ENCODE measurements at places on chromosomes 11 and 22.
A peak's percentile ranks its signal among the peaks of the same experiment; 100 is the strongest.

DNA sequence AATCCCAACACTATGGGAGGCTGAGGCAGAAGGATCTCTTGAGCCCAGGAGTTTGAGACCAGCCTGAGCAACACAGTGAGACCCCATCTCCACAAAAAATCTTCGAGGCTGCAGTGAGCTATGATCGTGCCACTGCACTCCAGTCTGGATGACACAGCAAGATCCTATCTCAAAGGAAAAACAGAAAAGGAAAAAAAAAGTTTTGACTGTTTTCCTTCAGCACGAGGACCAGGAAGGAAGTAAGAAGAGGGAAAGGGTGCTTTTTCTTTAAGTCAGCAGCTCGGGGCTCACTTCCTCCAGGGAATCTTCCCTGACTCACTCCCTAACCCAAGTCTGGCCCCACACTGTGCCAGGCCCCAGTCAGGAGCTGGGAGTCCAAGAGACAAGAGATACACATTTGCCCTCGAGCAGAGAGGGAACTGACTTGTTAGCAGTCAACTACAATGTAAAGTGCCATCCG is 14.2 kb downstream of the ARRB1 start:
- no peak for DNase-seq

- no peak for DNase-seq
Measured at GRCh38 chr11:56750190-56750589, 1.7 kb upstream of the OR9G4 start.

DNA sequence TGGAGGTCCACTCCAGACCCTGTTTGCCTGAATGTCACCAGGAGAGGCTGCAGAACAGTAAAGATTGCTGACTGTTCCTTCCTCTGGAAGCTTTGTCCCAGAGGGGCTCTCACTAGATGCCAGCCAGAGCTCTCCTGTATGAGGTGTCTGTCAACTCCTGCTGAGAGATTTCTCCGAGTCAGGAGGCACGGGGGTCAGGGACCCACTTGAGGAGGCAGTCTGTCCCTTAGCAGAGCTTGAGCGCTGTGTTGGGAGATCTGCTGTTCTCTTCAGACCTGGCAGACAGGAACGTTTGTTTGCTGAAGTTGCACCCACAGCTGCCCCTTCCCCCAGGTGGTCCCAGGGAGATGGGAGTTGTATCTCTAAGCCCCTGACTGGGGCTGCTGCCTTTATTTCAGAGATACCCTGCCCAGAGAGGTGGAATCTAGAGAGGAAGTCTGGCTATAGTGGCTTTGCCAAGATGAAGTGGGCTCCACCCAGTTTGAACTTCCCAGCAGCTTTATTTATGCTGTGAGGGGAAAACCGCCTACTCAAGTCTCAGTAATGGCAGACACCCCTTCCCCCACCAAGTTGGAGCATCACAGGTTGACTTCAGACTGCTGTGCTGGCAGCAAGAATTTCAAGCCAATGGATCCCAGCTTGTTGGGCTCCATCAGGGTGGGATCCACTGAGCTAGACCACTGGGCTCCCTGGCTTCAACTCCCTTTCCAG is 99.4 kb downstream of the PDE3B start:
- no peak for DNase-seq

- no peak for DNase-seq
Measured at GRCh38 chr11:114173843-114174242, 114.3 kb downstream of the ZBTB16 start.

DNA sequence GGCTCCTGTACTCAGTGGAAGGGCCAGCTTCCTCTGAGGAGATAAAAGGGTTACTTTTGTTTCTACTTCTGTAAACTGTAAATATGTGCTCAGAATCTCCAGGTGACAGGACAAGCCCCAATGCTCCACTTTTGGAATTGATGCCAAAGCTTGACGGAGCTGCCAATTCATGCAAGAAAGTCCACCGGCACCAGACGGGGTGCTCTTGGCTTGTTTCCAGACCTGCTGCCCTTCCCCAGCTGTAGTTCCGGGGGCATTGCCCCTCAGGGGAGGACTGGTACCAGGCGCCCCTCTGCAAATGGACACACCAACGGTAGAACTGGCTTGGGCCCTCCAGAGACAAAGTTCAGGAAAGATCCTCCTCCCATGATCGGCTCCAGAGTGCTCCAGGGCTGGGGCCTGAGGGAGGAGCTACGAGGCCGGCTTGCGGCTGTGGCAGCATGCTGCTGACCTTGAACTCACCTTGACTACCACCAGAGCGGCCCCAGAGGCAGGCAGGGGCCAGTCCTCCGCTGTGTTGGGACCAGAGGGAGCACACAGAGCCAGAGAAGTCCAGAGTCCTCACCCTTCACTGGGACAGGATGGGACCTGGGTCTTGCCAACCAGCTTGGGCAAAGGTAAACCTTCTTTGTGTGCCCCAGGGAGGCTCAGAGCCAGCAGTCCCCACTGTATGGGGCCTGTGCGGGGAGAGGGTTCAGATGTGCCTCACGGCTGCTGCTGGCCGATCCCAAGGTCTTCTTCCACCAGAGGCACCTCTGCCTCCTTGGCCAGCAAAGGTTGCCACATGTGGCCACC is 17.8 kb upstream of the OAF start:
- DNase-seq: no peak

DNA sequence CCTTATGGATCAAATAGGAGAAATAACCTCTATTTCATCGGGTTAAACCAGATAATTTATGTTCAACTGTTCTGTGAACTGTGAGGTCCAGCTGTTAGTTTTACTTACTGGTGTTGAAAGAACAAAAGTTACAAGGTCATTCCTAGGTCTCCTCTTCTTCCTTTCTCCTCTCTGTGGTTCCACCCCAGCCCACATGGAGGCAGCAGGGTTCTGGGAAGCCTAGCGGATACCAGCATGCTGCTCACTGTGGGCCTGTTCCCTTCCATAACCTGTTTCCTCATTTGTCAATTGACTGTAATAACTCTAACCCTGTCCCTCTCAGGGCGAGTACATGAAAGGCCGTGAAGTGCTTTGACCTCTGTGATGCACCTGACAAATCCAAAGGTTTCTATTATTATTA is 27.8 kb downstream of the RELT start:
- DNase-seq: no peak

DNA sequence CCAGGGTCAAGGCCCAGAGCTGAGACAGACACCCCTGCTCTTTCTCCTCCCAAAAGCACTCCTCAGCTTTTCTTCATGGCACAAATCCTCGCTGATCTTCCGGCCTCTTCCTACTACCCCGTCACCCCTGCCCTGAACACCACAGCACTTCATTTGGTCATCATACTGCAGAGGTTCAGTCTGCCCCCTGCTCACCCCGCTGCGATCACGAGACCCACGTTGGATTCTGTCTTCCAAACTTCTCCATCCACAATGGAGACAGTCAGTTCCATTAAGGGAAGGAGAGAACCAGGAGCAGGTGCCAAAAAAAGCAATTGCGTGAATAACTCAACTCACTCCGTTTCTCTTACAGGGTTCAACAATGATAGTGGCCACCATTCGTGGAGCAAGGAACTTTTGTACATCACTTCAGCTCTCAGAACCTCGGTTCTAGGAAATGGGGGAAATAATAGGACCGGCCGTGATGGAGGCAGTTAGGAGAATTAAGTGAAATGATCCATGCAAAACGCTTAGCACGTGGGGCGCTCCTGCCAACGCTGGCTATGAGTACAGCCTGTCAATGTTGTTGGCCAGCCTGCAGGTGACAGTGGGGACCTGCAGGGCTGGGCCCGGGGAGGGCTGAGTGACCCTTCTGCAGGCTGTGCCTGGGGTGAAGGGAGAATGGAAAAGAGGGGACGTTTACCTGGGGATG is 45.9 kb downstream of the MN1 start:
- DNase-seq: no peak

DNA sequence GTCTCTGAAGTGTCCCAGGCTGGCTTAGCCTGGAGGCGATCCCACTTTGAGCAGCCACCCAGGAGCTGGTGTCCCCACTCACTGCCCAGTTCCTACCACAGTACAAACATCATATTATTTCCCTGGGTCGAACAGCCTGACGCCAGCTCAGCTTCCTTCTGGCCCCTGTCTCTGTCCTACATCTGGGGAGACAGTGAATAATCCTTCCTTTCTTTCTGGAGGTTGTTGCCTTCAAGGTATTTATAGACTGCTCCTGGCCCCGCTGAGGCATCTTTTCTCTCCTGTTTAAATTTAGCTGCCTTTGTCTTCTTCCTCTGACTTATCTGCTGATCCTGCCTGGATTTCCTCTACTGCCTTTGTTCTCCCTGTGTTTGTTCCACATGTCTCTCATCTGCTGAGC is 56.8 kb upstream of the LRRC55 start:
- DNase-seq: no peak

- DNase-seq: peak; percentile 78
Measured at GRCh38 chr11:64246871-64247728, at the start of gene PPP1R14B. Gene PPP1R14B (minus strand): TSS chr11:64246943. CDS start chr11:64246673, 270 bp downstream.
